Stimulated activated CD8-positive, alpha-beta memory T cell treated with anti-CD3 and anti-CD28 coated beads, Interleukin-7, amount 100 ng/mL, for 1 hour (primary cell): ENCODE measurements at places on chromosomes 16 and 17.

- no peak for DNase-seq
Measured at GRCh38 chr16:24973809-24974461, 41.2 kb downstream of the ARHGAP17 start.

DNA sequence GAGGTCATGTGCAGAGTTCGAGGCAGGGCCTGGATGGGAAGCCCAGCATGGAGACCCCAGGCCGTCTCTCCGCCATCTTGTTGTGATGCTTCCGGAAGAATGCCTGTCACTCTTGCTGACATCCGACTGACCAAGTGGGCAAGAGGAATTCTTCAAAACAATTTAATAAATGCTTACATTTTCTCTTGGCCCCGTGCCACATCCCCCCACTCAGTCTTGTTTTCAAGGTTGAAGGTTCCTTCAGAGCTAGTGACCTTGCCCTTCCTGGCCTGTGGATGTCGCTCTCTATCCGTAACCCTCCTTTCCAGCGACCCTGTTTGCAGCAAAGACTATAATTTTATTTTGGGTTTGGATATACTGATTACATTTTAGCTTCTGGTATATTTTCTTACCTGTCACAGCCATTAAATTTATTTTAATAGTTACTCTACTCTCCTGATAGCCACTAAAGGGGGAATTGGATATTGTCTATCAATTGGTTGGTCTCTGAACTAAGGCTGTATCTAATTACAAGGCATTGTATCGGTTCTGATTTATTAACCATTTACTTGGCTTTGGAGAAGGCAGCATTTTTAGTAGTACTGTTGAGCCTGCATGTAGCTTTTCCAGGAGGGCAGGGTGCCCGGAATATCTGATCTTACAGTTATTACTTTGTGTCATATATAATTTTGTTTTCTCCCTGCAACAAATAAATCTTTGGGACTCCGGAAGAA lies 264.5 kb downstream of the WWOX start:
- DNase-seq: no peak

GRCh38 chr17:7993972-7994589 lies 8.3 kb upstream of the GUCY2D start:
- DNase-seq: no peak

DNA sequence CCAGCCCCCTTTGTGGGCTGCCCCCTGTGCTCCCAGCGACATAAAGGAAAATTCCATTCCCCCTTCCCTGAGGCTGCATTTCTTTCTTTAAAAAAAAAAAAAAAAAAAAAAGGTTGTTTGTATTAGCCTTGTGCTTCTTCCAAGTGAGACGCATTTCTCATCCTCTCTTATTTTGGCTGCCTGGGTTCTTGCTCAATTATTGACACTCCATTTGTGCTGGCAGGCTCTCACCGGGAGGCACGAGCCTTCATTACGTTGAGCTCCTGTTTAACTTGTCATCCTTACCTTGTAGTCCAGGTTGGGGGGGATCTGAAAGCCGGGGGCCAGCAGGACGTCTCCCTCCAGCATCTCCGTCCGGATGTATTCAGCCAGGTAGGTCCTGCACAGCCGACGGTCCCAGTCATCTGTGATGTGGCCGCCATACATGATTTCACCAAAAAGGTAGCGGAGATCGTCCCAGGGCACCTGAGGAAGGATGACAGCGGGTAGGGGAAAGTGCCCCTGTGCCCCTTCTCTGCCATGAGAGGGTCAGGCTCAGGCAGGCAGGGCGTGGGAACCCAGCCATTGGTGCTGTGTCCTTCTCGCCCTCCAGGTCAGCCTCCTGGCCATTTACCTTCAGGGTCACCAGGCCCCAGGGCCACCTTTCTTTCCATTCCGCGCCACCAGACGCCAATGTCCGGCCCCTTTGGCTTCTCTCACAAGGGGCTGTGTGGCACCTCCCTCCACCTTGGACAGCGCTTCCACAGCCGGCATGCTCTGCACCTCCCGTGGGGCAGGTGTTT lies 50.6 kb downstream of the PGS1 start:
- DNase-seq: no peak
